Right atrium auricular region (tissue), 2 donors: ENCODE measurements at places on chromosomes 6 and 20.
A peak's percentile ranks its signal among the peaks of the same experiment; 100 is the strongest.

DNA sequence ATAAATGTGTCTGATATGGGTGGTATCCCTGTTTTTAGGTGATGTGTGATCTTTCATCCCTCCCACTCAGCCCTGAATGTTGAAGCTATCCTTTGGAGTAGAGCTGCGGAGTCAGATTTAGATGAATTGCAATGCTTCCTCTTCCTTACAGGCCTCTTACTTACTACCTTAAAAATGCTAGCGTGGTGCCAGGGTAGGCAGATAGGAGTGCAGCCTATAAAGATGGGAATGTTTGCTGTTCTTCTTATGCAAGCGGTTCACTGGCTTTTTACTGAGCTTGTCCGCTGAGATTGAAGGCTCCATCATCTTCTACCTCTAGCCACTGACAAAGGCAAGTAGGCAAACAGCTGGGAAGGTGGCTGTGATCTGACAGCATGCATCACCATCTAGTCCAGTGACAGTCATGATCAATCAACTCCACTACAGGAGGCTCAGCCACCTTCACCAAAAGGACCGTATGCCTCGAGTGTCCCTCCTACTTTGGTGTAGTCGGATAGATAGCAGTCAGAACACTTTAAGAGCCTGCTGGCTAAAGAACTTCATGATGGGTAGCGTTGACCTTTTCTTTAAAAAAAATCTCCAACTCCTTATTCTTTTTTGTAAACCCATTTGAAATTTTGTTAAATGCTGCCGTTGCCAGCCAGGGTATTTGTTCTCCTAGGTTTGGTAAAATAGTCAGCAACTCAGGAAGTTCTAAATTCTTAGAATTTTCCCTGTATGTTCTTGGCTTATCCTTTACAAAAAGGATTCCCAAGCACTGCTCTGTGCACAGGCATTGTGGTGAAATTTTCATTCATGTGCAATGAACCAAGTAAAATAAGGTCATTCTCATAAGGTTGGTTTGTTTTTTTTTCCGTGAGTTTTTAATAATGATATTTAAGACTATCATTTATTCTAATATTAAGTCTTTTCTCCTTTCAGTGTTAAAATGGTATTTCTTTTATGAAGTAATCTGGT, 169.6 kb downstream of the MTHFD1L start:
- peak; percentile 16 for DNase-seq

DNA sequence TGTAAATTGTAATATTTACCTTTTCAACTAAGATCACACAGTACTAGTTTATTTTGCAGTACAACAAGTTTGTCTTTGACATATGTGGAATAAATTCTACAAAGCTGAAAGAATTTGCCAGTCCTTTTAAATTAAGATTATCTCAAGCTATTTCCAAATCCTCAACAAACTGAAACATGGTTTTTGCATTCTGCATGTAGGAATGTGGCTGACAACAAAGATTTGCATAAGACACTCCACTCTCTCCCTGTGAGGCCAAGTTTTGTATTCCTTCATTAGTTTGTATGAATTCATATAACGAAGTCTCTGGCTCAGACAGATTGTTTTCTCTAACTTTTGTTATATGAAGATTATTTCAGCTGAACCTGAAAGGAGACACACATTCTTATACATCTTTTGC, 124.1 kb upstream of the THEMIS start:
- no peak for DNase-seq

GRCh38 chr6:163232015-163232523, 182.4 kb upstream of the QKI start:
- no peak for DNase-seq

- DNase-seq, result no peak
Measured at GRCh38 chr6:14945461-14946185, 300.2 kb upstream of the JARID2 start.
